ENCODE measurements at places on chromosomes 3 and 15.

GRCh38 chr15:59249816-59250215 lies 43.2 kb downstream of the LDHAL6B start:
- peaks cover 30% of the 10 kb centered on the region for H3K4me1 ChIP-seq
- no peaks in the 10 kb centered on the region for H3K27me3 ChIP-seq
- no peak for DNase-seq
- H3K27ac ChIP-seq: peak overlapping the region; percentile 62

DNA sequence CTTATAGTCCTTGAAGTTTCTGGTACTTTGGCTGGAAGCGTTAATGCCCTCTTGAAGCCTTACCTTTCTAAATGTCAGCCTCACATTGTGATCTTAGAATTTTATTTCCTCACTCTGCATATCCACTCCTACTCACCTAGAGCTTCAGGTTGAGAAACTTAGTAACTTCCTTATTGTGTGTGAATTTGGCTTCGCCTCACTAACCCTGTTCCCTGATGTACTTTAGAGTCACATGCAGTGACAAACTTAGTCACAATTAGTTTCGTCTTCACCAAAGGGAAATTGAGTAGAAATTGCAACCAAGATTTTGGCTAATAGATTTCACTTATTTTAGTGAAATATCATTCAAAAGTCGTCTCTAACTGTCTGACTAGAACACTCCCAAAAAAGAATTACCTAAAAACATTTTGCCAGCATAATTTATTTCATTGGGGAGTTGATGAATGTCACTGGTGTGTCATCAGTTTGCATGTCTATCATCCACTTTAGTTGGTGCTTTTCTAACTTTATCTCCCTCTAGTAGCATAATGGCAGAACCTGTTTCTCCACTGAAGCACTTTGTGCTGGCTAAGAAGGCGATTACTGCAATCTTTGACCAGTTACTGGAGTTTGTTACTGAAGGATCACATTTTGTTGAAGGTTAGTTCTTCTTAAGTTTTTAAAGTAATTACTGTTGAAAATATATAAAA lies 960 bp downstream of the MFN1 start:
- peak overlapping the region; percentile 100 for H3K4me3 ChIP-seq
- H3K4me1 ChIP-seq: peaks cover 14% of the 10 kb centered on the region
- peak overlapping the region; percentile 98 for H3K27ac ChIP-seq

DNA sequence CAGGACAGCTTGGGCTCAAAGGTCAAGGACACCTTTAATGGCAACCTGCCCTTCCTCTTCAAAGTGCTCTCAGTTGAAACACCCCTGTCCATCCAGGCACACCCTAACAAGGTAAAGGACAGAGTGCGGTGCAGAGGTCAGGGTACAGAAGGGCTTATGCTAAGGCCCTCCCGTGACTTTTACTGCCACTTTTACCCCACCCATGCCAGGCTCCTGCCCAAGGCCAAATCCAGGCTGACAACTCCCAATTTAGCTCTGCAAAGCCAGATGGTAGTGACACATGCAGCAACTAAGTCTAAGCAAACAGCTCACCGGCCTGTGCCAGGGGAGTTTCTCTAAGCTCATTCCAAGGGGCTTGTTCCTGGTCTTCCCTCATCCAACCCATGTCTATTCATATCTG lies 1.6 kb downstream of the MPI start:
- H3K4me1 ChIP-seq: peaks cover 39% of the 10 kb centered on the region
- H3K36me3 ChIP-seq: peaks cover 39% of the 10 kb centered on the region
- H3K27ac ChIP-seq: peak overlapping the region; percentile 35
- DNase-seq: no peak

GRCh38 chr3:113271189-113271588 lies 59.8 kb downstream of the BOC start:
- H3K4me1 ChIP-seq: peaks cover 3% of the 10 kb centered on the region
- no peak overlapping the region for H3K27ac ChIP-seq
- H3K27me3 ChIP-seq: no peaks in the 10 kb centered on the region
- no peaks in the 10 kb centered on the region for H3K36me3 ChIP-seq

- H3K4me3 ChIP-seq: no peak overlapping the region
- H3K27me3 ChIP-seq: no peaks in the 10 kb centered on the region
Measured at GRCh38 chr3:62276658-62277180, 96.6 kb downstream of the FEZF2 start.

Measured in activated CD4-positive, alpha-beta T cell treated with anti-CD3 and anti-CD28 coated beads, Interleukin-2, amount 10 ng/mL, durations not matched to agents 24 days and 14 days (primary cell).